ENCODE measurements at places on chromosomes 4 and X.
A peak's percentile ranks its signal among the peaks of the same experiment; 100 is the strongest.

- peak; percentile 74 for DNase-seq
Measured at GRCh38 chr4:139242511-139243051, 37.4 kb downstream of the MGARP start.

DNA sequence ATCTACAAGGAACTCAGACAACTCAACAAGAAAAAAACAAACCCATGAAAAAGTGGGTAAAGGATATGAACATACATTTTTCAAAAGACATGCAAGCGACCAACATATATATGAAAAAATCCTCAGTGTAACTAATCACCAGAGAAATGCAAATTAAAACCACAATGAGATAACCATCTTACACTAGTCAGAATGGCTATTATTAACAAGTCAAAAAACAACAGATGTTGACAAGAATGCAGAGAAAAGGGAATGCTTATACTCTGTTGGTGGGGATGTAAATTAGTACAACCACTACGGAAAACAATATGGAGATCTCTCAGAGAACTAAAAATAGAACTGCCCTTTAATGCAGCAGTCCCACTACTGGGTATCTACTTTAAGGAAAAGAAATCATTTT lies 12.1 kb downstream of the NIPAL1 start:
- no peak for DNase-seq

GRCh38 chr4:63583007-63583406 lies 826.2 kb downstream of the TECRL start:
- DNase-seq, result no peak

GRCh38 chrX:134552351-134552750 lies 92.4 kb downstream of the HPRT1 start:
- no peak for DNase-seq

GRCh38 chrX:109398833-109399232 lies 83.1 kb downstream of the GUCY2F start:
- DNase-seq, result peak; percentile 6

DNA sequence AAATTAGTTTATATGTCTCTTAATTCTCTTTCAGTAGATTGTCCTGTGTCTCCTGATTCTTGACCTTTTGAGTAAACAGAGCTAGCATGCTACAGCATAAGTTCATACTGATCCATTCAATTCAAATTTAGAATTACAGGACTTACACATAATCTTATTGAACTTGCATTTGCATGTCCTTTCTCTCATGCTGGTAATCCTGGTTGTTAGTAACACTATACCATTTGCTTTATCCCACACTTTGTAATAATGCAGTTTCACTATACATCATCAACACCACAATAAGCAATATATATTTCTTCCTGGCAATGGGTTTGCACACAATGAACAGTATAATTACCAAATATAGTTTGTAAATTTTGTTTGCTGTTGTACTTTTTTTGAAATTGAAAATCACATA lies 937.2 kb upstream of the GRID2 start:
- DNase-seq, result no peak

DNA sequence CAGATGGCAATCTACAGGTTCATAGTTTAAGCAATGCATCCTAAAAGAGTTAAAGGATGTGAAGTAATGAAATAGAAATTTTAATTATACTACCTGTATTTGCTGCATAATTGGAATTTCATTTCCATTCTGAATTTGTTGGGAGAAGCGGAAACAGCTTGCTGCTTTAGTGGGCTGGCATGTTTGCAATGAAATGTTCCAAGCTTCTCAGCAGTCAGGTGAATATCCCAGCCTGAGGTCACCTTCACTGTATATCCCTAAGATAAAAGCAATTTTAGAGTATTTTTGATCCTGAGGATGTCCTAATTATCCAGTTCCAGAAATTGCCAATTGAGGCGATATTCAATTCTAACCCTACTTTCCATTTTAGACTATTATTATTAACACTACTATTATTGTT lies 136.1 kb upstream of the ARSJ start:
- DNase-seq, result no peak

GRCh38 chrX:16786791-16787735 lies 797 bp downstream of the TXLNG start:
- peak; percentile 46 for DNase-seq

DNA sequence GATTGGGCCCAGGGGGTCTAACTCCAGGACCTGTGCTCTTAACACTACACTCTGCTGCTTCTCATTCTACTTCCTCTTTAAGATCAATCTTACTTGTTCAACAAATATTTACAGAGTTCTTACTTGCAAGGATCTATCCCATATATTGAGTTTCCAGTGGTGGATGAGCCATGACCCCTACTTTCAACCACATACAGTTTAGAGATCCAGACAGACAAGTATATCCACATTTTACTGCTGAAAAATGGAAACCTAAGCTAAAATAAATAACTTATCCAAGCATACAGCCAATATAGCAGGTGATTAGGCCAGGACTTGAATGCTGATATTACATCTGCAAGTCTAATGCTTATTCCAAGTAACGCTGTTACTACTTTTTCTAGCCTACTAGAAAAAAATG lies 18.7 kb downstream of the TMEM150C start:
- no peak for DNase-seq

- DNase-seq, result no peak
Measured at GRCh38 chrX:24154490-24155034, 5.0 kb downstream of the ZFX start.

GRCh38 chr4:145805490-145805889 lies 125.5 kb downstream of the C4orf51 start:
- DNase-seq, result no peak

- DNase-seq, result peak; percentile 43
Measured at GRCh38 chr4:75916091-75916661, 13.9 kb upstream of the PPEF2 start.

DNA sequence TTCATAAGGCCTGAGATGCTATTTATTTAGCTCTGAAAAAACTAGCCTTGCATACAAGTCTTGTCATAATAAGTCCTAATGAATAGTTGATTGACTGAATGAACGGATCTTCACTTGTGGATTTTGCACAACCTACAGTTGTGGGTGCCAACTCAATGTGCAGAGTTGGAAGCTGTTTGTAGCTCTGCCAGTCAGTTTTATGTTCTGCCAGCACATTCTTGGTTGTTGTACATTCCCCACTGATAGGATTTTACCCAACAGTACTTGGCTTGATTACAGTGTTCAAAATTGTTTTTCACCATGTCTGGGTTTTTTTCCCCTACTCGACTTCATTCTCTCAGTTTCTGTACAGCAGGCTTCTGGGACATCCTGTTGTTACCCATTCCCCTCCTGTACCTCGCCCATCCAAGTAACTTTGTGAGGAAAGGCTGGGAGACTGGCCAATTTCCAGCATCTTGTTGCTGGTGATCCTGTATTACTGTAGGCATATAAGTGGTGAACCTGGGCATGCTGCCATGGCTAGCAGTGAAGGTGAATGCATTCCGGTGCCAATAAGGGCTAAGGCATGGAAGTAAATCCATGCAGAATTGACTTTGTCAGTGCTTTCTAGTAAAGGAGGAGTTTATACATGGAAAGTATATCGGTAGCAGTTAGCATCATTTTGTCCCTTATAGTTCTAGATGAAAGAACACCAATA lies 22.8 kb downstream of the IL1RAPL1 start:
- DNase-seq, result no peak

DNA sequence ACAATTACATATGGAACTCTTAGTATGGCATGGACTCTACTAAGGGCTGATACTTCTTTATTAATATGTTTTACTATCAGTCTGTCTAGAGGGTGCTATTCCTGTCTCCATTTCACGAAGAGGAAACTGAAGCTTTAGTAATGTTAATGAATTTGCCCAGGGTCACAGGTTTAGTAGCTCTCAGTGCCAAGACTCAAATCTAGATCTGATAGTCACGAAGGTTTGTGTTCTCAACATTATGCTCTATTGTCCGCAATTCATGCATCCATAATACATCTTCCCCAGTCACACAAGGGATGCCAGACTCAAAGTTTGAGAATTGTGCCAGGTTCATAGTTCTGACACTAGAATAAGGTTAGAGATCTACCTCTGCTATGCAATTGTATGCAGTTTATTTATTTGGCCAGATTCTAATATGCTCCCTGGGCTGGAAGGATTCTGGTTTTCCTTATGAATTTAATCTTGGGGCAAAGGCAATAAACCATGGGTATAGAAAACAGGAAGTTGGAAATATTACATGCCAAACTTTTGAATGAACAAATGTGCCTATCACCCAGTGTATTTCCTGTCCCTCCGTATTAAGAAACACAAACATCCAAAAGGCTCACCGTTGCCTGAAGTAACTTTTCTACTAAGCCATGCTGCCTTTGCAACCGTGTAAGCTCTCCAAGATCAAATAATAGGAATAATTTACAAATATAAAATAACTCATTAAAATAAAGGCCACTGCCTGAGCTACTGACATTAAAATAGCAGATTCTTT lies 478.5 kb downstream of the INPP4B start:
- no peak for DNase-seq

- DNase-seq, result no peak
Measured at GRCh38 chr4:15717657-15718416, 15.0 kb downstream of the BST1 start.

DNA sequence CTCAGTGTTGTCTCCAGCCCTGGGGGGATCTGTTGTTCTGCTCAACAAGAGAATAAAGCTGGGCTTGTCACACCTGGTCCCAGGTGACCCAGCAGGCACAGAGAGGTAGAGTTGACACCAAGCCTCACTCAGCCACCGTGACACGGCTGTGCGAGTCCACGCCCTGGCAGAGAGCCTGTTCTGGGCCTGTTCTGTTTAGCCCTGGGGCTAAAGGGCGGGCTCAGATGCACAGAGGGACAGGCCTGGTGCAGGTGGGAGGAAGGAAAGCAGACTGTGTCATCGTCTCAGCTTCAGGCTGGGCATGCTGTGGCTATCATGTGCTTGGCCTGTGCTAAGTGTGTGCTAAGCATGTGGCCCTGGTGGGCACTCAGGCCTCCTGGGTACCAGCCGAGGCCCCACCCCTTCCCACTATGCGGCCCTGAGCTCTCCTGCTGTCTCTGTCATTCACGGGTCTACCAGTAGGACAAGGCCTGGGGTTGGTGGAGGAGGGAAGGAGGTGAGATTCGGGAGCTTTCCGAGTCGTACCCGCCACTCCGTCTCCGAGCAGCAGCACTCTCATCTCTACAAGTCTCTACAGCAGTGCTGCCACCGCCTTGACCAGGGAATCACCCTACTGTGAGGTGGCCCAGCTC lies 10.8 kb downstream of the WFS1 start:
- no peak for DNase-seq

DNA sequence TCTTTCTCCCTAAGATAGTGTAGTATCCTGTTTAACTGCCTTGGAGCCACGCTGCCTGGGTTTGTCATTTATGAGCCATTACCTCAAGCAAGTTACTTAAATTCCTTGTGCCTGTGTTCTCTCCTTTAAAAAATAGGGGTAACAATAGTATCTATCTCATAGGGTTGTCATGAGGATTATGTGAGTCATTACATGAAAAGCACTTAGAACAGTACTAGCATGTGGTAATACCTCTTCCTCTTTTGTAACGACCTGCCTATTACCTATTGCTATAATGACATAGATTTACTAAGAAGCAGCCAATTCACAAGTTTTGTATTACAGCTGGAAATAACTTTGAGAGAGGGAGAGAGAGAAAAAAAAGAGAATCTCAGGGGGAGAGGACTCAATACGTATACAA lies 834.7 kb downstream of the RAPGEF2 start:
- DNase-seq, result no peak

DNA sequence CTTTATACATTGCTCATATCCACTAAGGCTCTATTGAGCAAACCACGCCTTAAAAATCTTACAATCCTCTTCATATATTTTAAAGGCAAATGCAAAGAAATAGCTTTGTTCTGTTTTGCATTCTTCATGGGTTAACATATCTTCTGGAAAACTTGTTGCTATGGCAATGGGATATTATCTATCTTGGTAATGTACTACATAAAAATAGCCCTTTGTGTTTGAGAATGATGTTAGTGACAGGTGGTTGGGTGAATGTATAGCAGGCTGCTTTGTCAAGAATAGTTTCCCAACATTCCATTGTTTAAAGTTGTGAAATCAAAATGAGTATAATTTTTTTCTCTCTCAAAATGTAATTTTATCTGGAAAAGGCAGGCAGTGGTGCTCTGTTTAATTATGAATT lies 16.8 kb downstream of the REPS2 start:
- no peak for DNase-seq

- no peak for DNase-seq
Measured at GRCh38 chr4:150588316-150588715, 6.4 kb downstream of the MAB21L2 start.

- DNase-seq, result no peak
Measured at GRCh38 chr4:22999419-22999818, 306.7 kb downstream of the GBA3 start.

GRCh38 chrX:155997436-155997835 lies at the start of gene IL9R:
TSS of gene IL9R (plus strand) at chrX:155997696. CDS start at chrX:155997760, 64 bp downstream.
- DNase-seq, result no peak

DNA sequence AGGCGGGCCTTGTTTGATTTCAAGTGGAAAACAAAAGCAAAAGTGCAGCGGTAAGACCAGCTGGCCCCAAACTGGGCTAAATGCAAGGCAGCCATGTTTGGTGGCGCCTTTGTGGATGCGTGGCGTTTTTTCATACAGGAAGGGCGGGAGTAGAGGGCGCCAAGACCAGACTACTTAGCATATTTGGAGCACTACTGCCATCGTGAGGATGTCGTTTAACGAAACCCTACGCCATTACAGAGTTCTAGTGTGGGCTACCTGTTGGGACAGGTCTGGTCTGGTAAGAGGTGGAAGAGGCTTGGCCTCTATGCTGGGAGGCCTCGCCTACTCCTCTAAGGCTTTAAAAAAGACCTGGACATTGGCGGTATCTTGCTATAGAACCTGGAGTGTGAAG lies 230.7 kb upstream of the STK26 start:
- peak; percentile 97 for DNase-seq

DNA sequence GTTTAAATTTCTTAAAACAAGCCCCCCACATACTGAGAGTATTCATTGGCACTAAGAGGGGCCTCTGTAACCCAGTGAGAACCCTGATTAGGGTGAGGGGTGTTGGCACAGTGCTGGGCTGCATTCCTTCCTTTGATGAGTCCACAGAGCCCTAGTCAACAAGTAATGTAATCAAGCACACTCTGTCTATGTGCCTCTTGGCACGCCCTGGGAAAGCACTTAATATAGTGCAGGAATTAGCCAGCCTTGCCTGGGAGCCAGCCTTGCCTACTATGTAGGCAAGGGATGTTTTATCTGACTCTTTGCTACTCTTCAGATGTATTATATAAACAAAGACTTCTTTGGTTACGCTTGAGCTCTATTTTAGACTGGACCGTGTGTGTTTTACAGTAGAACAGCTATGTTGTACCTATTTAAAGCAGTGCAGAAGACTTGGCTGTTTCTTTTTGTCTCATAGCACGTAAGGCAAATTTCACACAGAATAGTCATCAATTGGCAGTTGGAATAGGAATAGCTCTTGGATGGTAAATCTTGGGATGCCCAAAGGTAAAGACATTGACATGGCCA lies 64.3 kb downstream of the FRAS1 start:
- no peak for DNase-seq

- DNase-seq, result no peak
Measured at GRCh38 chr4:79652232-79652631, 244.2 kb upstream of the GK2 start.

GRCh38 chr4:150779707-150780106 lies 197.8 kb downstream of the MAB21L2 start:
- DNase-seq, result no peak

GRCh38 chr4:14180983-14181601 lies 553.6 kb upstream of the BOD1L1 start:
- DNase-seq, result no peak
